ENCODE measurements at places on chromosomes 4 and X. TPM values are rescaled to one million over a fixed set of nuclear protein-coding genes. Genes with fewer than 3 reads are reported as not detected.

The MND1 gene
- not detected for polyA plus RNA-seq

The INPP4B gene
- polyA plus RNA-seq: 5.4 TPM

The MAOB gene
- polyA plus RNA-seq: 42.1 TPM

The MAGED4 gene
- 0.55 TPM for polyA plus RNA-seq

The XAGE2 gene
- not detected for polyA plus RNA-seq

The RAB41 gene
- polyA plus RNA-seq: 0.69 TPM

The GSPT2 gene
- polyA plus RNA-seq: 17.6 TPM

The PPP1R3F gene
- 13.1 TPM for polyA plus RNA-seq

The MAD2L1 gene
- polyA plus RNA-seq: 9.4 TPM

The GPRASP1 gene
- 45.9 TPM for polyA plus RNA-seq

The CTAG1B gene
- polyA plus RNA-seq: not detected

The XKRX gene
- polyA plus RNA-seq: not detected

The HTT gene
- polyA plus RNA-seq: 5.4 TPM

The PHKA1 gene
- 1.0 TPM for polyA plus RNA-seq

The ENAM gene
- polyA plus RNA-seq: not detected

The ART3 gene
- 4.1 TPM for polyA plus RNA-seq

The RGN gene
- polyA plus RNA-seq: 21.0 TPM

The NEIL3 gene
- not detected for polyA plus RNA-seq

The RPS6KA6 gene
- 3.7 TPM for polyA plus RNA-seq

The EDNRA gene
- polyA plus RNA-seq: 0.76 TPM

The FRAS1 gene
- 8.4 TPM for polyA plus RNA-seq

The MAGEA3 gene
- polyA plus RNA-seq: not detected

The XAGE1B gene
- not detected for polyA plus RNA-seq

The PRKG2 gene
- not detected for polyA plus RNA-seq

The SHISA3 gene
- not detected for polyA plus RNA-seq

The CLGN gene
- 3.9 TPM for polyA plus RNA-seq

The FAM47A gene
- not detected for polyA plus RNA-seq

The ADH4 gene
- not detected for polyA plus RNA-seq

The VSIG4 gene
- not detected for polyA plus RNA-seq

The ARHGAP36 gene
- polyA plus RNA-seq: not detected

The NHS gene
- polyA plus RNA-seq: 0.74 TPM

The TSR2 gene
- polyA plus RNA-seq: 20.1 TPM

The HSFX3 gene
- polyA plus RNA-seq: 0.20 TPM

The TKTL2 gene
- not detected for polyA plus RNA-seq

The HMGN5 gene
- 38.0 TPM for polyA plus RNA-seq

The PCSK1N gene
- 25.7 TPM for polyA plus RNA-seq

The AADAT gene
- 0.22 TPM for polyA plus RNA-seq

The ERAS gene
- not detected for polyA plus RNA-seq

The CSAG2 gene
- not detected for polyA plus RNA-seq

The MAGEA10 gene
- polyA plus RNA-seq: not detected

The CXorf49 gene
- polyA plus RNA-seq: not detected

The ELOVL6 gene
- polyA plus RNA-seq: 70.1 TPM

The UBQLN2 gene
- polyA plus RNA-seq: 62.0 TPM

The FGFR3 gene
- 2.1 TPM for polyA plus RNA-seq

The PPEF2 gene
- polyA plus RNA-seq: not detected

The SSX1 gene
- polyA plus RNA-seq: not detected

The TEX11 gene
- polyA plus RNA-seq: not detected

The SPANXD gene
- polyA plus RNA-seq: not detected

The RS1 gene
- not detected for polyA plus RNA-seq

The CXorf51A gene
- not detected for polyA plus RNA-seq

The PRDX4 gene
- 33.3 TPM for polyA plus RNA-seq

The PNMA6F gene
- not detected for polyA plus RNA-seq

The ARX gene
- polyA plus RNA-seq: 0.66 TPM

The AP1S2 gene
- polyA plus RNA-seq: 54.0 TPM

The ITM2A gene
- 6.3 TPM for polyA plus RNA-seq

The OPN1MW2 gene
- not detected for polyA plus RNA-seq

The PAK3 gene
- 23.9 TPM for polyA plus RNA-seq

The KCND1 gene
- polyA plus RNA-seq: not detected

The GDPD2 gene
- not detected for polyA plus RNA-seq
